ENCODE measurements at places on chromosomes 2 and 18.

- no peak for DNase-seq
These were observed 42.4 kb upstream of the KIF5C start for GRCh38 chr2:148832637-148833036.

- DNase-seq, result no peak
These were observed 4.7 kb downstream of the EPG5 start for GRCh38 chr18:45962461-45962860.

GRCh38 chr2:238099714-238100048 is 459 bp upstream of the ESPNL start:
- no peak for DNase-seq

DNA sequence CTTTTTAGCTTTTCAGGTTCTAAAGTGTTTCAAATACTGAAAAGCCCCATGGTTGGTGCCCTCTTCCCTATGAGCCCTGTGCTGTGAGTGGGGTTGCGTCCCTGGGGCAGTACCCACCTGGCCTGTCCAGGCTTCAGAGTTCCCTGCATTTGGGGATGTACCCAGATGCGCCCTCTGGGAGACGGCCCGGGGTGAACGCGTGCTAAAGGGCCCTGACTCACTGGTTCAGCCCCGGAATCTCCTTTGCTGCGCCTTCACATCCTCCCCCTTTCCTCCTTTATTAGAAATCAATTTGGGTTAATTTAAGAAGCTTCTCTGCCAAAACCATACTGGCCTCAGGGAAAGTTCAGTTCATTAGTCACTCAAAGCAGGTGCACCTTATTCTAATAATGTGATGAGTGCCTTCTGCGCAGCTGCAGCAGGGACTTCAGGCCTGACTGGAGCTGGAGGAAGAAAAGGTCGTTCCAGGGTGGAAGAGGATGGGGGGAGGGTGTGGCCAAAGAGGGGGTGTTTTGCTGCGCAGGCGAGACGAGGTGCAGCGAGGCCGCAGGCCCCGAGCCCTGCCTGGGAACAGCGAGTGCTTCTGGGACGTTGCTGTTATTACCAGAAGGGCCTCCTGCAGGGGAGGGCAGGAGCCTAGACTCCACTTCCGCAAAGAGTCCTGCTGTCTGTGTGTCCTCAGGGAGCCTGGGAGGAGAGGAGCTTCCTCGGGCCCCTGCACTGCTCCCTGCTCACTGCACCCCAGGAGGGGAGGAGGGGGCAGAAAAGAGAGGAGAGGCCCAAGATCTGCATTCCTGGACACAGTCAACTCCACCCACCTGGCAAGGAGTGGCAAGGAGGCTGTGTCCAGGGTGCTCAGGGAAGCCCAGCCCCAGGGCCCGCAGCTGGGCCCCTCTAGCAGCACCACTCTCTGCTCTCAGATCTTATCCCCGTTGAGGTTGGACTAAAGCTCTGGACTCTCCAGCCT is 223.2 kb upstream of the PXDN start:
- no peak for DNase-seq

GRCh38 chr2:224983712-224984554 is 58.3 kb downstream of the DOCK10 start:
- DNase-seq, result no peak

DNA sequence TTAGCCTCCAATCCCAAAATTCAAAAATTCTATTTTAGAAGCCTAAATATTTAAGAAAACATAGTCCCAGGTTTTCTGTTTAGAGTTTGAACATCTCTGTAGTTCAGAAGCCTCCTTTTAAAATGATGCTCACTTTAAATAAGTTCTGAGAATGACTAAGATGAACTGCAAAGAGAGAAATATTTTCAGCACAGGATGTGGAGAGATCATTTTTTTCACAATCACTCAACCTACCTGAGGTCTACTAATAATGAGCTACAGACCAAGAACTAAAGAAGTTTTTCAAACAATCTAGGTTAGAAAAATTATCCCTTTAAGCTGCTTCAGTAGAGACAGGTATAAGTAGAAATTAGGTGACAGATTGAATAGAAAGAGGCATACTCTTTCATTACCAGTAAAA is 185.1 kb upstream of the CYP26B1 start:
- DNase-seq, result no peak

DNA sequence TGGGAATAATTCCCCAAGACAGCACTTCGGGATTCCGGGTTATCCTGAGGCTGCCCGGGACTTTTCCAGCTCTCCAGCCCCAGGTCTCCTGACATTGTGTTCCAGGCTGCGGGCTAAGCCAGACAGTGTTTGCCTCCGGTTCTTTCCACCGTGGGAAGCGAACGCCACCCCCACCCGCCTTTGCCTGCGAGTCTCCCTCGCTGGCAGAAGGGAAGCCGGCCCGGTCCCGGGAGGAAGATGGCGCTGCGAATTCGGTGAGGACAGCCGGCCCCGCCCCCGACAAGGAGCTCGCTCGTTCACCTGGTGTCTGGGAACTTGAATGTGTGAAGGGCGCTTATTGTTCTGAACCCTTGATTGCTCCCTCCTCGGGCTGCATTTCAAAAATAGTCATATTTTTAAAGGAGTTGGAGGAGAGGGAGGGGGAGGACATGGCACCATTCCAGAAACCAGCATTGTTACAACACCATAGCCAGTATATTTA is 2.9 kb downstream of the LRATD1 start:
- no peak for DNase-seq

DNA sequence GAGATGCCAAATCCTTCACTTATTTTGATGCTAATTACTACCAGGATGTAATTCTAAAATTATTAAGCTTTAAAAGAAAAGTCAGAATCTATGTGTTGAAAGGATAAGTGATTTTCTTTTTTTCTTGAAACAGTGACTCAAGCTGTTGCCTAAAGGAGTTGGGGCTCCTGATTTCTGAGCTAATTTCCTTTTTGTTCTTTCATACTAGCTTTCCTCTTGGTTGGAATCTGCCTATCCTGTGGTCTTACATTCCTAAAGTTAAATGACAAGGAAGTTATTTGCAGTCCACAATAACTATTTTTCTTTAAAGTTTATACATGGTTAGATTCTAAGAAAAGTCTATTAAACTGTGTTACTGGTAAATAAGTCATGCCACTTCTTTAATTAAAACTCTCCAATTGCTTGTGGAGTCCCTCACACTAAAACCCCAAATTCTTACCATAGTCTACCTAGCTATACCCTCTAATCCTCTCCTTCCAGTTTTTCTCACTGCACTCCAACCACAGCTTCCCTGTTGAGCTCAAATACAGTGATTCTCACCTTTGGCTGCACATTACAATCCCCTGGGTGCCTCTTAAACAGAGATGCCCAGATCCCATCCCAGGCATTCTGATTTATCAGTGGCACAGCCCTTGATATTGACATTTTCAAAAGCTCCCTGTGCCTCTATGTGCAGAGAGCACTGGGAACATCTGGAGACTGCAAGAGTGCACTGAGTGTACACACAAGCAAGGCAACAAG is 63.3 kb upstream of the EFEMP1 start:
- no peak for DNase-seq

- DNase-seq, result no peak
These were observed 123.1 kb downstream of the PRPF40A start for GRCh38 chr2:152594022-152594766.

GRCh38 chr2:5926871-5927512 is 234.8 kb downstream of the SOX11 start:
- no peak for DNase-seq

DNA sequence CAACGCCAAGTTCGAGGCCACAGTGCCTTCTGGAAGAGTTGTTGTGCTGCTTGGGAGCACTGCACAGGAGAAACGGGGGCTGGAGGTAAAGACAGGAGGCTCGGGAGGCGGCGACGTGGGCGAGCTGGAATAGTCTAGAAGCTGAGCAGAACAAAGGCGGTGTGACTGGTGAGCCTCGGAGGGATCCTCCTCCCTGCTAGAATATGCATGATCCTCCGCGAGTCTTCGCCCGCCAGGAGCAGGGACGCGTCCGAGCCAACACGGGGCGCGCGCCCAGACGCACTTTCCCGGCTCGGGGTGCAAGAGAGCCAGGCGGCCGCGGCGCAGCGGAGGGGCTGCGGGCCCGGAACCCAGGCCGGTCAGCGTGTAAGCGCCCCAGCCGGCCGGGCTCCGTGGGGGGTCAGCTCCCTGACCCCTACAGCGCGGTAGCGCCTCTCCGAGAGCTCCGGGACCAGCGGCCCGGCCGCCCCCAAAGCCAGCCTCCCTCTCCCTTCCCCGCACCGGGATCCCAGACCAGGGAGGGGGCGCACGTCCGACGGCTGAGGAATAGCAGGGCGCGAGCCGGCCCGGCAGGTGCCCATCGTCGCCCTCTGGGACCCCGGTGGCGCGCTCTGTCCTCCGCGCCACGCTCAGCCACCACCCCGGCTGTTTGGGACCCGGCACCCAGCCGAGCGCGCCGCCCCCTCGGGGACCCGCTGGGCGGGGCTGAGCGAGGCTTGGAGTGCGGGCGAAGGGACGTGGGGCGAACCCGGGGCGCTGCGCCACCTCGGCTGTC is 62.5 kb downstream of the GNAL start:
- no peak for DNase-seq

DNA sequence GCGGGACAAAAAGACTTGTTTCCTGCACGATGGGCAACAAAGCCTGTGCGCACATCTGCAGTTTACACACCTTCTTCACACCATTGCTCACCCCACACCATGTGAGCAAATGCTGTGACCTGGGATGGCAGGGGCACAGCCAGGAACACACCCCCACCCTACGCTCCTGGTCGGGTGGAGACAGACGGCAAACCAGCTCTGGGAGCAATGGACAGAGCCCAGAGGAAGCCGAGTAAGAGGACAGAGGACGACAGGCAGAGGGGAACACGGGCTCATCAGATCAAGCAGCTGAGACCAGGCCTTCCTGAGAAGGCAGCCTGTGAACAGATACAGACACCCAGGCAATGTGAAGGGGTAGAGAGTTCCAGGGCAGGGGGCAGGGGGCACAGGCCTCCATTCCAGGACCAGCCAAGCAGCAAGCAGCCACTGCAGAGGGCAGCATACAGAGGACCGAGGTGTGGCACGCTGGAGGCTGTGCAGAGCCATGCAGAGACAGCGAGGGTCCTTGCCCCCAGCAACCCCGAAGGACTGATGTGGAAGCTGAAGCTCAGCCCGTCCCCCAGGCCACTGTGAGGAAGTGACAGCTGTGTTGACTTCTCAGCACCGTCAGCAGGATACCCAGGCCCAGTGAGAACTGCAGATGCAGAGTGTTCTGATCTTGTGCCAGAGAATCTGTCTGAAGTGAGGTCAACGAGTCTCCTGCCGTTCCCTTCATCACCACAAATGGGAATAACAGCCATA is 46.2 kb downstream of the PARD6G start:
- DNase-seq, result no peak

DNA sequence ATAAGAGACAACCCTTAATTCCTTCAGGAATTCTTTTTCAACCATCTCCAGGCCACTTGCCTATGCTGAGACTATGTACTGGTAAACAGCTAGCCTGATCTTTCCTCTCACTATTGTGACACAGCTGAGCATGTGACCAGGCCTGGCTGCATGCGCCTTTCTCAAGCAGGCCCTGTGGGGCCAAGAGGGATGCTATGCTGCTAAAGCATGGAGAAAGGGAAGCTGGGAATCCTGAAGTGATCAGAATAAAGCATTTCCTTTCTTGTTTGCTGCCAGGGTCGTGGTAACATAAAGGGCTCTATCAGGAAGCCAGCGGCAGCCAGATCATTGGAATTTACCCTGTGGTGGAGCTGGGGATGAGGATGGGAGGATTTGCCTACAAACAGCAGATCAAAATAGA is 29.8 kb upstream of the LCLAT1 start:
- no peak for DNase-seq

DNA sequence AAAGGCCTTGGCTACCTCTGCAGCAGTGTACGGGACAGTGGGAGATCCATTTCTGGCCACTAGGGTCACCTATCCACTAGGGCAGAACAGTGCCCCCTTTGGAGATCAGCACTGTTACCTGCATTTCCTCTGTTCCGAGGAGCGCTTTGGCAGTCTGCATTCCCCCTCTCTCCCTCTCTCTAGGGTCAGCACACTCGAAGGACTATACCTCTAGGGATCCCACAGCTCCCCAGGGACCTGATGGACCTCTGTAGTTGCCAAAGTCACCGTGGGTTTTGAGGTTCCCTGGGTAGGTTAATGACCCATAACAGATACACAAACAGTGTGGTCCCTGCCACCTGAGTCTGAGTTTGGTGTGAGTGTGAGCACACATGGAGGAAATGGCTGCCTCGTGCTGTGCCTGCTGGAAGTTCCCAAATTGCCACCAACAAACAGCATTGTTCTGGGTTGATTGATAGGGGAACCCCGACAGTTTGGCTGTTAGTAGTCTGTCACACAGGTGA is 99.8 kb upstream of the VWC2L start:
- DNase-seq, result no peak

DNA sequence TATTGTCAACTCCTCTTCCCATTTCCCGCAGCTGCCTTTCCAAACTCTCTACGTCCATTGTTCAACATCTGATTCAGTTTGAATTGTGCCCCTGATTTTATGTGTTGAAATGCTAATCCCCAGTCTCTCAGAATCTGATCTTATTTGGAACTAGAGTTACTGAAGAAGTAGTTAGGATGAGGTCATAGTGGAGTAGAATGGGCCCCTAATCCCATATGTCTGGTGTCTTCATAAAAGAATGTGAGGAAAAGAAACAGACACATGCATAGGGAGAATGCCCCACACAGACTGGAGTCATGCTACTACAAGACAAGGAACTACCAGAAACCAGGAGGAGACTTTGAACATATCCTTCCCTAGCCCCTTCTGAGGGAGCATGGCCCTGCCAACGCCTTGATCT is 99.2 kb downstream of the LRP1B start:
- DNase-seq, result no peak

DNA sequence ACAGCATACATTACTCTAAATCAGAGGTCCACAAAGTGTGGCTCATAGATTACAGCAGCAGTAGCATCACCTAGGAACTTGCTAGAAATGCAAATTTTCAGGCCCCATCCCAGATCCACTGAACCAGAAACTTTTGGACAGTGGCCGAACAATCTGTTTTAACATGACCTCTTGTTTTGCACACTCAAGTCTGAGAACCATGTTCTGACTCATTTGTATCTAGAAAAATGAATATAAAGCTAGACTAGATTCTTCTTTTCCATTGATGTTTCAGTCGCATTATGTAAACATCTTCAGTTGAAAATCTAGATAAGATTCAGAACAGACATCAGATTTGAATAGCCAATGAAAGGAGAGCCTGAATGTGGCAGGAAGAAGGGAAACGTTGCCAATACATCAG is 608.8 kb downstream of the LRP1B start:
- no peak for DNase-seq

DNA sequence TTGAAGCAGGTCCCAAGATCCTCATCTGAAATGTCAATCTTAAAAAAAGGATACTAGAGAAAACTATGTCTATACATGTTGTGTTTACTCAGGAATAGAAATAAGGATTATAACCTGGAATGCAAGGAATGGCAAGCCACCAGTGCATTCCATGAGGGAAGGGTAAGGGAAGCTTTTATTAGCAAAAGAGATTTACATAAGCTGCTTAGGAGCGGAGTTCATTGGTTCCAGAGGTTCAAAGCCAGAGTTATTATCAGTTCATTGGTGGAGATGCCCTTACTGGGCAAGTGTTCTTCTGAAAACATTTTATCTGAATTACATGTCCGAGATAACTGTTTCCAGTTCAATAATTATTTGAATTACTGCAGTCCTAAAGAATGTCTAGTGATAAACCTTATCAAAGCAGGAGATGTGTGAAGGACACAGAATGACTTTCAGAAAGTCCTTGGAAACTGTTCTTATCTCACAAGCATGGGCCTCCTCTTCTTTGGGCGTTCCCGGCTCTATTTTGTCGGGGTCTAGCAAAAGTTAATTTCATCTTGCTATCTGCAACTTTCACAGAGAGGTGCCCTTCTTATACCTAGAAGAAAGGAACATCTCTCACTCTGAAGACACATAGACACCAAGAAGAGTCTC is 23.5 kb downstream of the COMMD1 start:
- no peak for DNase-seq

GRCh38 chr2:84901593-84902120 is 3.8 kb upstream of the TMSB10 start:
- DNase-seq, result no peak

Measured in cortex of kidney (tissue), 1 donor.